ENCODE measurements at places on chromosomes 3 and 15.
A peak's percentile ranks its signal among the peaks of the same experiment; 100 is the strongest.

- peaks cover 10% of the 10 kb centered on the region for H3K36me3 ChIP-seq
- no peak for DNase-seq
- H3K4me3 ChIP-seq = no peak overlapping the region
- H3K27ac ChIP-seq = no peak overlapping the region
- no peaks in the 10 kb centered on the region for H3K27me3 ChIP-seq
Observed at GRCh38 chr3:78906245-78906644, 861.6 kb downstream of the ROBO1 start.

DNA sequence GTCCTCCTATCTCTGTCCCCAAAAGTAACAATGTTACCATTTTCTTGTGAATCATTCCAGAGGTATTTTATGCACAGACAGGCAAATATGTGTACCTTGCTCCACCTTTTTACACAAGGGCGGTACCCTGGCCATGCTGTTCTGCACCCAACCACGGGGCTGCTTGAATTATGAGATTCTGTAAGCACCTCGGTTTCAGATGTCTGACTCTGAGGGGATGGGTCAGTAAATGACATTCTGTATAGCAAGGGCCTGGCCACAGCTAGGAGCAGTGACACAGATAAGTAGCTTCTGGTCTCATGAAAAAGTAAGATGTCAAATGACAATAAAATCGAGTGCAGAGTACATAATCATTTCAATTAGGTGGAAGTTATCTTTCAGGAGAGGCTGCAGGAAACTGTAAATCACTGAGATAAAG is 30.4 kb upstream of the FLNB start:
- H3K27me3 ChIP-seq = no peaks in the 10 kb centered on the region
- peak overlapping the region; percentile 90 for H3K27ac ChIP-seq
- H3K4me1 ChIP-seq = peaks cover 14% of the 10 kb centered on the region
- H3K4me3 ChIP-seq = peak overlapping the region; percentile 32
- H3K36me3 ChIP-seq = no peaks in the 10 kb centered on the region

DNA sequence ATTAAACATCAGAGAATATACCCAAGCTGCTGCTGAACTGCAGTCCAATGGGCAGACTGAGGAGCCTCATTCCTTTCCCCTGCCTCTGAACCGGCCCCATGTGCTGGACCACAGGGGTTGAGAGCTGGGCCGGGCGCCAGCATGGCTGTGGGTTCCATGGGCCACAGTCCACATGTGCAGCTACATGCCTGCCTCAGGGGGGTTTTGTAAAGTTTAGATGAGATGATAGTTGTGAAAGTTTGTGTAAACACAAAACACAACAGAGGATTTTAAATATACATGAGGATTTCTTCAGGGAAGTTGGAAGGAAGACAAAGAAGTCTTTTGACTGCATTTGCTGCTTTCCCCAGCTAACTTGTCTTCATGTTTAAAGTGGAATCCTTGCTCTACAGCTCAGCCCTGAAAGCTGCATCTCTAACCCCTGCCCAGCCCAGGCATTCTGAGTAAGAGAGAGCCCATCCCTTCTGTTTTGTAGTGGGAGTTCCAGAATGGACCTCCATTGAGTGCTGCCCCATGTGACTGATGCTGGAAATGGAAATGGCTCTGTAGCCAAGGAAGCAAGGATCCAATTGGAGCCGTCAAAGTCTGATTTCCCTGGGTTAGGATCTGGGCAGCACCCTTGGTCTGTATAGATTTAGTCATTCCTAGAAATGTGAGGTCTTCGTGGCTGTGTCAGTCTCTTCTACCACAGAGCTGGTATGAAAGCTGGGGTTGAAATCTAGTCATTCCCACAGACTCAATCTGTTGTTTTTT is 17.5 kb downstream of the SLC12A8 start:
- H3K27ac ChIP-seq = no peak overlapping the region
- peaks cover 9% of the 10 kb centered on the region for H3K4me1 ChIP-seq
- no peaks in the 10 kb centered on the region for H3K36me3 ChIP-seq
- no peaks in the 10 kb centered on the region for H3K27me3 ChIP-seq
- DNase-seq = no peak
- no peak overlapping the region for H3K4me3 ChIP-seq

- DNase-seq = no peak
- H3K4me1 ChIP-seq = no peaks in the 10 kb centered on the region
- H3K36me3 ChIP-seq = no peaks in the 10 kb centered on the region
- no peaks in the 10 kb centered on the region for H3K27me3 ChIP-seq
Observed at GRCh38 chr3:154464440-154465190, 34.6 kb upstream of the GPR149 start.

DNA sequence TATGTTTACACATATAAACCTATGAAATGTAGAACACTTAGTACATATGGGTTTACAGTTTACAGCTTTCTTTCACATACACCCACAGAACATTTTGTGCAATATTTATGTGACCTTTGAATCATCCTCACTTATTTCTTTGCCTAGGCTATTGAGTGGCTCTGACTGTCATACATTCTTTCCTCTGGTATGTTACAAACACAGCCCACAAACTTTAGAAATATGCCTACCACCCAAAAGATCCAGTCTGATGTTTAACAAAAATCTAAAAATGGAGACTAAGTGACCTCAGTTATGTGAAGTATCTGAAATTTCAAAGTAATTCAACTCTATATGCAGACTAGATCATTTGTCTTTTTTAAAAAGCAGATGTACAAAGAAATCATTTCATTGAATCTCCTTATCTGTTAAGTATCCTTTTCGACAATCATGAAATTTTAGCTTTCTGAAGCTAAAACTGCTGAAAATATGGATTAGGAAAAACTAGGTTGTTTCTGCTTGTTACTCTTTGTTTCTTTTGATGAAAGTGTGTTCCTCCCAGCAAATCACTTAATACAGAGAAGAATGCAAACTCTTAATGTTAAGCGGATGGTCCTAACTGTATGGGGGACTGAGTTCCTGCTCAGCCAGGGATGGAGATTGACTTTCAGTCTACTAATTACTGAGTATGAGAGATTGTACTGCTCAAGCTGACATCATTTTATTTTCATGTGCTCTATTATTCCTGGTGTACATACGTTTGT is 27.7 kb downstream of the CCDC54 start:
- H3K4me1 ChIP-seq = no peaks in the 10 kb centered on the region
- H3K27ac ChIP-seq = no peak overlapping the region
- H3K36me3 ChIP-seq = no peaks in the 10 kb centered on the region
- H3K4me3 ChIP-seq = no peak overlapping the region
- no peak for DNase-seq
- no peaks in the 10 kb centered on the region for H3K27me3 ChIP-seq

DNA sequence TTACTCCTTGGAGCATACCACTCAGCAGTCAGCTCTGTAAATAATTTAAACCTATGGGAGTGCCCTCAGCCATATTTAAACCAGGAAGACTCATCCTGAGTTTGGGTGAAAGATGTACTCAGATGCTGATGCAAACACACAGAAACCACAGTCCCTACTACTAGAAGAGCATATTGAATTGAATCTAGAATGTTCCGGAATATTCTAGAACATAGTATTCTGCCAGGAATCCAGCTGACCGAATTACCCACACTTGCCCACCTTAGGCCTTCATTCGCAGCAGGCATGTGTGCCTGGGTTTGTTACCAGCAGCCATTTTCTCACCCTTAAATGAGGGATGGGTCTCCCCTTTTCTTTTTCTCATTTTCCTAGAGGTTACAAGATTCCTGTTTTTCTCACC is 202.4 kb upstream of the ICE2 start:
- H3K27ac ChIP-seq = no peak overlapping the region
- no peaks in the 10 kb centered on the region for H3K27me3 ChIP-seq
- no peak overlapping the region for H3K4me3 ChIP-seq
- H3K4me1 ChIP-seq = no peaks in the 10 kb centered on the region

- peaks cover 13% of the 10 kb centered on the region for H3K27me3 ChIP-seq
- no peak overlapping the region for H3K4me3 ChIP-seq
- H3K4me1 ChIP-seq = no peaks in the 10 kb centered on the region
Observed at GRCh38 chr3:14082108-14082657, 42.5 kb downstream of the CHCHD4 start.

DNA sequence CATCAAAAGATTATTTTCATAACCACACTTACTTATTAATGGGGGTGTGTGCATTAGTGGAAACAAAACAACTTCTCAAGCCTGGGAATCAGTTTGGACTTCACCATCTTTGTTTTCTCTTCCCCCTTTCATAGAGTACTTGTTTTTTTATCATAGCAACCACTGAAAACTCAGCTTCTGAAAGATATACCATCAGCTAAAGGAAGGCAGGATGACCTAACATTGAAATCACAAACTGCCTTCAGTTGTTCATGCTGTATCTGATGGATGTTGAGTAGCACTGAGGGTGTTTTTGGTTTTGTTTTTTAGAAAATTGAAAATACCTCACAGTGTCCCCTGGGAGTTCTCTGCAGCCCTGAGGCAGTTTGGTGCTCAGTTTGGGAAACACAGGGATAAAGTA is 46.5 kb downstream of the NEK10 start:
- H3K4me1 ChIP-seq = no peaks in the 10 kb centered on the region
- peaks cover 3% of the 10 kb centered on the region for H3K27me3 ChIP-seq
- no peak overlapping the region for H3K27ac ChIP-seq
- no peak for DNase-seq
- H3K4me3 ChIP-seq = no peak overlapping the region
- H3K36me3 ChIP-seq = peaks cover 4% of the 10 kb centered on the region

GRCh38 chr3:89434621-89435380 is 327.4 kb downstream of the EPHA3 start:
- H3K27me3 ChIP-seq = no peaks in the 10 kb centered on the region
- peaks cover 4% of the 10 kb centered on the region for H3K4me1 ChIP-seq
- no peak overlapping the region for H3K4me3 ChIP-seq
- DNase-seq = no peak

Data from type B pancreatic cell (in vitro differentiated cells).